GM12878 (cell line): ENCODE measurements at places on chromosomes 6 and 20. TPM values are rescaled to one million over a fixed set of nuclear protein-coding genes. Genes with fewer than 3 reads are reported as not detected.
A peak's percentile ranks its signal among the peaks of the same experiment; 100 is the strongest.

The MATN4 gene
- total RNA-seq, result not detected in 2 replicates

DNA sequence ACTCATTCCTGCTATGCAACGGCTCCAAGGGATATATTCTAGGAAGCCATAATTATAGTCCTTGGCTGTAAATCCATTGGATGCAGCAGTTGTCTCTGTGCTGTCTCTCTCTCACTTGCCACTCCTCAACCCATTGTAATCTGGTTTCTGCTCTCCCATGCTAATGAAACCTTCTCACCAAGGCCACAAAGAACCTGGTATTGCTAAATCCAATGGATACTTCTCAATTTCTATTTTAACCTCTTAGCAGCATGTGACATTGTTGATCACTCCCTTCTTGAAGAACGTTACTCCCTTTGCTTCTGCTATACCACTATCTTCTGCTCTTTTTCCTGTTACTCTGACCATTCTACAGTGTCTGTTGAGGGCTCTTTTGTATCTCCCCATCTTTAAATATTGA lies 39.8 kb upstream of the GCLC start:
- H3K27ac ChIP-seq, result no peak overlapping the region
- no peaks in the 10 kb centered on the region for H3K27me3 ChIP-seq
- H3K4me1 ChIP-seq, result no peaks in the 10 kb centered on the region
- H3K36me3 ChIP-seq, result no peaks in the 10 kb centered on the region

DNA sequence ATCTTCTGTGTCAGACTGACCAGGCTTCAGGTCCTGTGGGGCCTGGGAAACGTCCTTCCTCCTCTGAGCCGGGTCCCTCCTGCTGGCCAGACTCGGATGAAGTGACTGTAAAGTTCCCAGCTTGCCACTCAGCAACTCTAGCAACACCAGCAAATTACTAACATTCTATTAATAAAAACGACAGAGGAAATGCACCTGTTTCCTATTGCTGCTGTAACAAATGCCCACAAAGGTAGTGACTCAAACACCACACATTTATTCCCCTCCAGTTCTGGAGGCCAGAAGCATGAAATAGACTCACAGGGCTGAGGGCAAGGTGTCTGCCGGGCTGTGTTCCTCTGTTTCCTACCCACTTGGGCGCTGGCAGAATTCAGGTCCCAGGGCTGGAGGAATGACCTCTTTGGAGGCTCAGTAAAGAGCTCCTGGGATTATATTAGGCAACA lies 48.8 kb downstream of the CTCFL start:
- H3K27me3 ChIP-seq, result no peaks in the 10 kb centered on the region
- peak; percentile 67 for DNase-seq
- peaks cover 57% of the 10 kb centered on the region for H3K4me1 ChIP-seq
- H3K27ac ChIP-seq, result peak overlapping the region; percentile 54
- no peaks in the 10 kb centered on the region for H3K36me3 ChIP-seq

DNA sequence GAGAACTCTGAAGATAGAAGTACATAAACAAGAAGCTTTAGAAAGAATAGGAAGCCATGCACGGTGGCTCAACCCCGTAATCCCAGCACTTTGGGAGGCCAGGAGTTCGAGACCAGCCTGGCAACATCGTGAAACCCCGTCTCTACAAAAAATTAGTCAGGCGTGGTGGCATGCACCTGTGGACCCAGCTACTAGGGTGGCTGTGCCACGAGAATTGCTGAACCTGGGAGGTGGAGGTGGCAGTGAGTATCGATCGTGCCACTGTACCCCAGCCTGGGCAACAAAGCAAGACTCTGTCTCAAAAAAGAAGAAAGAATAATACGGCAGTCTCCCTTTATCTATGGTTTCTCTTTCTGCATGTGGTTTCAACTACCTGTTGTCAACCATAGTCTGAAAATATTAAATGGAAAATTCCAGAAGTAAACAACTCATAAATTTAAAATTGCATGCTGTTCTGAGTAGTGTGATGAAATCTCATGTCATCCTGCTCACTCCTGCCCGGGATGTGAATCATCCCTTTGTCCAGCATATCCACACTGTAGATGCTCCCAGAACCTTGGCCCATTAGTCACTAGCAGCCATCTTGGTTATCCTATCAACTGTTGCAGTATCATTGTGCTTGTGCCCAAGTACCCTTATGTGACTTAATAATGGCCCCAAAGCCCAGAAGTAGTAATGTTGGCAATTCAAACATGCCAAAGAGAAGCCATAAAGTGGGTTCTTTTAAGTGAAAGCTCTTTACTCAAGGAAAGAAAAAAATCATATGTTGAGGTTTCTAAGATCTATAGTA lies 22.1 kb downstream of the DEK start:
- peaks cover 6% of the 10 kb centered on the region for H3K36me3 ChIP-seq
- H3K4me1 ChIP-seq, result peaks cover 7% of the 10 kb centered on the region
- no peaks in the 10 kb centered on the region for H3K27me3 ChIP-seq
- no peak for DNase-seq
- no peak overlapping the region; the same call in 1 of the 2 replicates for H3K27ac ChIP-seq

The FRMD1 gene
- total RNA-seq, result not detected in 2 replicates

DNA sequence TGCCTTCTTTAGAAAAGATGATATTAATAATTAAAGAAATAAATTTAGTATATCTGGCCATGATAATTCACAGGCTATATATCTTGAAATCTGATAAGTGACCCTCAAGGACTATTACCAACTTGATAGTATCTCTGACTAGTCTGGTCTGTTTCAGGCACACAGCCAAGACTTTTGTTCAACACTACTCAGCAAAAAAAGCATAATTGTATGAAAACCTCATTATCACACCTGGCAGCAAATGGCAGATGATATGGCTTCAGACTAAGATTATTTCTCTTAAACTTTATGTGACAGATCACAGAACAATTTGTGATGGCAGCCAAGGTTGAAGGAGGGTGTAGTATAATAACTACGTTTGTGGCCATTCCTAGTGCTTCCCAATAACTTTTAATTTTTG lies 114.7 kb downstream of the RWDD2A start:
- no peaks in the 10 kb centered on the region for H3K27me3 ChIP-seq
- H3K4me3 ChIP-seq, result no peak overlapping the region
- no peaks in the 10 kb centered on the region for H3K4me1 ChIP-seq
- no peaks in the 10 kb centered on the region for H3K36me3 ChIP-seq
- DNase-seq, result no peak

- no peaks in the 10 kb centered on the region for H3K36me3 ChIP-seq
- no peak for DNase-seq
- H3K27ac ChIP-seq, result no peak overlapping the region
Measured at GRCh38 chr6:121695329-121695728, 259.9 kb downstream of the GJA1 start.

The EPB41L1 gene
- total RNA-seq, result 0.36 and 0.40 TPM in 2 replicates

DNA sequence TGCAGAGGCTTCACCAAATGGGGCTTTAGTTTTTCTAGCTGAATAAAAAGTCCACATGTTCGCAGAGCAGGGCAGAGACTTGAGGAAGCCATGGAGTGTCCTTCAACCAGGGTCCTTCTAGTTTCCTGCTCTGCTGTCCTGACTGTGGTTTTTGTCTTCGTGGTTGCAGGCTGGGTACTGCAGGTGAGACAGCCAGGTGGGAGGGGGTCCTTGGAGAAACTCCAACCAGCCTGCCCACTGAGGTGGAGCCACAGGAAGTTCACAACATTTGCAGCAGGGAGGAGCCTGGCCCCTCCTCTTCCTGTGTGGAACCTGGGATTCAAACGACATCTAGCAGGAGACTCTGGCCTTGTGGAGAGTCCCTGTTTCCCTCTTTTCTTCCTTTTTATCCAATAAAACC lies 68.8 kb upstream of the MYLIP start:
- no peak for DNase-seq
- H3K27me3 ChIP-seq, result no peaks in the 10 kb centered on the region
- no peak overlapping the region for H3K4me3 ChIP-seq
- H3K4me1 ChIP-seq, result no peaks in the 10 kb centered on the region
- H3K36me3 ChIP-seq, result no peaks in the 10 kb centered on the region

The BHLHE23 gene
- total RNA-seq, result 0.33 TPM in 1 of 2 replicates, not detected in the other

The PPIL6 gene
- total RNA-seq, result 0.37 TPM in 1 of 2 replicates, not detected in the other

DNA sequence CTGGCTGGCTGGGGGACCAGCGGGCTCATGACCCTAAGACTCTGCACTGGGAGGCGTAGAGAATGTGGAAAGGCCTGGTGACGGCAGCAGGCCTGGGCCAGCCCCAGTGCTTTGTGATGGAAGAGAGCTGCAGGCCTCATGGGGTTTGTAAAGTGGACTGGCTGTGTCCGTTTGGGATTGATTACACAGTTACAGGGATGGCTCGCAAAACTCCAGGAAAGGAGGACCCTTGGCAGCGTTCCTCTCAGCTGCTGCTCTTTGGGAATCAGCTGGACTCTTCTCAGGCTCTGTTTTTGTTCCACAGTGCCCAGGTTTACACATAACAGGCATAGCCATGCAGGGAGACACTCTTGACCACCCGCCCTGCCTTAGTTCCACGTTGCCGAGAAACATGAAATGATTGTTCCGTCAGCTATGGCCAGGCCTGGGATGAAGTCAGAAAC lies 89.0 kb downstream of the SLX4IP start:
- H3K36me3 ChIP-seq, result no peaks in the 10 kb centered on the region
- no peak overlapping the region for H3K4me3 ChIP-seq
- DNase-seq, result no peak
- no peaks in the 10 kb centered on the region for H3K27me3 ChIP-seq
- peaks cover 9% of the 10 kb centered on the region for H3K4me1 ChIP-seq

DNA sequence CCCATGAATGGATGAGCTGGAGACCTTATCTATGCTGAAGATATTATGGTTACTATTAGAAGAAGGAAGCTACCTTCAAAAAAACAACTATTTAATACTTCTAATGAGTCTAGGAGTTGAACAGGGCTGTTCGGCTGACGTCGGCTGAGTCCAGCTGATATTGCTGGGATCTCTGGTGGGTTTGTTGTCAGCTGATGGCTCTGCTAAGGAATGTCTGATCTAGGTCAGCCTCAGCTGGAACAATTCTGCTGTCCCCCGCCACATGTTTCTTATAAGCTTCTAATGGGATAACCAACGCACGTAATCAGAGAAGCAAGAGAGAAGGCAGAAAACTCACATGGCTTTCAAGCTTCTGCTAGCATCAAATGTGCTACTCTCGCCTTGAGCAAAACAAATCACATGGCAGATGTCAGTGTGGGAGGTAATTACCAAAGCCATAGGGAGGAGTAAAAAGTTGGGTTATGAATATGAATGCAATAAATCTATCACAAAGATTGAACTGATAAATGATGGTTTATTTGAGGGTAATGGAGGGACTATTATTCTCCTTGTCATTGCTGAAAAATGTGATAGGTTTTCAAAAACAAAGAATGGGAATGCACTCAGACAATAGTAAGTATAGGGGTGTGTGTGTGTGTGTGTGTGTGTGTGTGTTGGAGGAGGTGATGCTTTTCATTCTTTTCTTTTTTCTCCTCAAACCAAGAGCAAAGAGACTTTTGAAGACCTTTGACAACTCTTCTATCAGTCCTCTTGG lies 71.5 kb downstream of the BTBD3 start:
- no peak overlapping the region for H3K27ac ChIP-seq
- no peaks in the 10 kb centered on the region for H3K27me3 ChIP-seq
- H3K4me3 ChIP-seq, result no peak overlapping the region
- DNase-seq, result no peak
- H3K4me1 ChIP-seq, result no peaks in the 10 kb centered on the region

DNA sequence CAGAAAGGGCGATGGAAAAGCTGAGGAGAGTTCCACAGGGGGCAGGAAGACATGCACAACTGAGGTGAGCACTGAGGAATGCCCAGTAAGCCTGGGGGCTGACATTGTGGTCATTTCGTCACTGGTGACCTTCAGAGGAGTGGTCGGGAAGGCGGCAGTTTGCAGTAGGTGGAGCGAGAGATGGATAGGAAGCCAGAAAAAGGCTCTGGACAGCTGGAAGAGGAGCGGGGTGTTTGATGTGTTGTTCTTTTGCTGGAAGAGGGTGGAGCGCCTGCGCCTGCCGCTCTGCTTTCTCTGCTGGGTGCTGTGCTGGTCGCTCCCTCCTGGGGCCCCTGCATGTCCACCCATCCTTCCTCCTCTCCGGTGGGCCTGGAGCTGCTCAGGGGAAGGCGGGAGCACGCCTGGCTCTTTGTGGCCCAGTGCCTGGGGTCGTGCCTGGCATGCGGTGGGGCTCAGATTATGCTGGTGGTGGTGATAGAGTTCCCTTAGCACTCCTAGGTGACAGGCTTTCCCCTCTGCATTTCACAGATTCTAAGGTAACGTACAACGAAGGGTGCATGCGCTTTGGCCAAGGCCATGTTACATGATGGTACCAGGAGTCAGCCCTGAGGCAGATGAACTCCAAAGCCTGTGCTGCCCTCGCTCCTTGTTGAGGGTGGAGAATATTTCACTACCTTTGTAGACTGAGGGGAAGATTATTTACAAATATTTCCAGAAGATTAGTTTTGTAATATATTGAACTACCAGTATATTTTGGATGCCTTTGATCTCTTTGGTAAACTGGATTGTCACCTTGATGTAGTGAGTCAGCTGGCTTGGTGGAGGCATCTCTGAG lies 20.9 kb downstream of the ARID1B start:
- H3K36me3 ChIP-seq, result peaks cover 14% of the 10 kb centered on the region; the same call in 1 of the 2 replicates
- H3K4me3 ChIP-seq, result no peak overlapping the region
- no peaks in the 10 kb centered on the region for H3K27me3 ChIP-seq
- no peak for DNase-seq
- peaks cover 26% of the 10 kb centered on the region for H3K4me1 ChIP-seq
